HTR-8/SVneo (cell line): ENCODE measurements at places on chromosomes 16 and 17.

- no peak for DNase-seq
Measured at GRCh38 chr16:52424591-52424990, 122.4 kb downstream of the TOX3 start.

GRCh38 chr17:15914400-15915170 lies 30.3 kb upstream of the ADORA2B start:
- DNase-seq, result no peak

DNA sequence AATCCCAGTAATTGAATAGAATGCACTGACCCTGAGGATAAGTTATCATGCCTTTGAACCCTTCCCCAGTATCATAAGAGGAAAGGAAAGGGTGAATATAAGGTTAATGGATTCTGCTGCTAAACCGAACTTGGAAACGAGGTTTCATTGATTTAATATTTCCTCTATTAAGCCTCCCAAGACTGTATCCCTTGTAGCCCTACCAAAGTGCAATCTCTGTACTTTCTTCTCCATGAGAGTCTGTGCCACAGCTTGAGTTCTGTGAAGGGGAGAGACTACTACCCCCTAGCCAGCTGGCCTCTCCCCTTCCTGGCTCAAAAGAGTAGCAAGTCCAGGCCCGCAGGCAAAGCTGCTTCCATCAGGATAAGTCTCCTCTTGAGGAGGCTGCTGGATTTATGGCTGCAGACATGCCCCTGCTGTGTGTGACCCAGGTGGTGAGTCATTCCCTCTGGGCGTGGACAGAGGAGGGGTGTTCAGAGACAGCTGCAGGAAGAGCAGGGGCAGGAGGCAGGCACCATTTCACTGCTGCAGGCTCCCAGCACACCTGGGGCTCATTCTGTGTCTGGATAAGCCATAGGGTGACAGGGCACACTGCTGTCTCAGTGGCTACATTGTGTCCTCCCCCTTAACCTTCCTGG lies 58.4 kb downstream of the TOM1L2 start:
- DNase-seq, result peak; percentile 99

DNA sequence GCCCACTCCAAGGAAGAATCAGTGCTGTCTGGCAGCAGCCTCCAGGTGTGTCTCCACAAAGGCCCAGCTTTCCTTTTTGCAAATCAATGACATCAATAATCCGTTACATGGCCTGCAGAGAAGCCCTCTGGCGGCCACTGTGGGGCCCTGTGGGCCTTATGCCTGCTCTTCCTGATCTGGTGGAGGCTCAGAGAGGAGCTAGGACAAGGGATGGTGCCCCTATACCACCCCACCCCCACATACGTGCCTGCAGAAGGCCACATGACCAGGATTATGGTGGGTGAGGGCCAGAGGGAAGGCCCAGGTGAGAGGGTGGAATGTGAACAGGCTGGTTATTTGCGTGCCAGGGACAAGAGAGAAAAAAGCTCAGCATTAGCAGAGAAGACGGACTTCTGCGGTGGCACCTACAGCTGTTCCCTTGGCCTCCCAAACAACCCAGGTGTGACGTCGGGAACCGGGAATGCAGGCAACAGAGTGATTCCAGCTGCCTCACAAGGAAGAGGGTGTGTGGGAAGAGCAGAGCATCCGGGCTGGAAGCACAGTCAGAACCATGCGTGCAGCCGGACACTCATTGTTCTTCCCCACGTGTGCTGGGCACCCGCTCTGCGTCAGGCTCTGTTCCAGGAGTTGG lies 22.5 kb downstream of the EIF4A3 start:
- DNase-seq, result no peak

DNA sequence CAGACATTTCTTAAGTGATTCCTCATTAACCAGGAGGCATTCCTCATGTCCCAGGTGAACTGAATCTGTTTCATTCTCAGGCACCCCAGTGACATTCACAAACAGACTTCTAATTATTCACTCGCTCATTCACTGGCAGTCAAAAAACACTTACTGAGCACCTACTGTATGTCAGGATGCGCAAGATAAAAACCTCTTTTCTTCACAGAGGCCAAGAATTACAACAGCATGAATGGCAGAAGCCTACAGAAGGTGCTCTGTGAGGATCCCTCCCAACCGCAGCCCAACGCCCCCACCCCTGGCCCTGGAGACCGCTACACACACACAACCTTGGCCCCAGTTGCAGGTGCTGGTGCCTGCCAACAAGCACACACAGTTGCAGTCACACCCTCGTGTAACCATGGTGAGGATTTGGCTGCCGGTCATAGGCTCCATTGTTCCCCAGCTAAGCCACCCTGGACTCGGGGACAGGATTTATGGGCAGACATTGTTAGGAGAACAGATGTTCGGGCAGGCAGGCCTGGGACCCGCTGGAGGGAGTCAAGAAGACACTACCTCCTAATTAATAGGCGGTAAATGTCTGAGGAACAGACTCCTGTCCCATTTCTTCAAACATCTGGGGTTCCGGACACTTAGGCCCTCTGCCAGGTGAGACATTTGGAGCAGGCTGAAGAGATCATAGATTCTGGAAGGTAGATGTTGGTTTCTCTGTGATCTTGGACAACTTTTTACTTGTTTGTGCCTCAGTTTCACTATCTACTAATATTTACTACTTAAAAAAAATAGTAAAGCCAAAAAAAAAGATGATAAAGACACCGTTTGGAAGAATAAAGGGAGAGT lies 43.2 kb downstream of the CUEDC1 start:
- DNase-seq, result no peak
